8988T (cell line): ENCODE measurements at places on chromosomes 3 and 15.

DNA sequence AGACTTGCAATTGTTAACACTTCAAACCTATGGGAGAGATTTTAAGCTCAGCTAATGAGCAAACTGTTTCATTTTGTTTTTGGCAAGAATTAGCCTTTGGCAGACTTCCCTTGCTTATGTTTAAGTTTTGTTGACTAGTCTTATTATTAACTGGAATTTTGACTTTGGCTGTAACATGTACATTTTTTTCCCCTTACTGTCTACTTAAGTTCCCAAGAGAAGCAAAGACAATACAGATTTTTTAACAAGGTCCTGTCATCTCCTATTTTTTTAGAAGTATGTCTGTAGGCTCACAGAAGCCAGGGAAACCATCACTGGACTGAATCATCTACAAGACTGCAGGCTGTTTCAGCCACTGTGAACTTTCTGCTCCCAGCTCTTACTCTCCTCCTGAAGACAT lies 74.3 kb downstream of the DGKG start:
- no peak for DNase-seq

DNA sequence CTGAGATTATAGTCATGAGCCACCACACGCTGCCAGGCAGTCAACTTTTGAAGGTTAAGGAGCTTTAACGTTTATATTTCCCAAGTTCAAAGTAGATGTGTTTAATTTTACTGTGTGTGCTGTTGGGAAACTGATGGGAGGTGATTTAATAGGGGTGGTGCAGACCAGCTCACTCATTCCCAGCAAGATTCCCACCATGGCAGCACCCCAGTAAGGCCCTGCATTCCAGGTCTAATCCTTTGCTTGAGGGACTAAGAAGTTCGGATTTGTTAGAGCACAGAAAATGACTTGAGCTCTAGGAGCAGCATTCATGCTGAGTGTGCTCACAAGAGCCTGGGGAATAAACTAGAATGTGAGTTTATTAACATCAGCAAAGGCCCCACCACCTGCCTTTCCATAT lies 25.2 kb downstream of the TSEN2 start:
- no peak for DNase-seq

- DNase-seq = no peak
These were observed 5.6 kb downstream of the CHRNA3 start for GRCh38 chr15:78615151-78615589.

DNA sequence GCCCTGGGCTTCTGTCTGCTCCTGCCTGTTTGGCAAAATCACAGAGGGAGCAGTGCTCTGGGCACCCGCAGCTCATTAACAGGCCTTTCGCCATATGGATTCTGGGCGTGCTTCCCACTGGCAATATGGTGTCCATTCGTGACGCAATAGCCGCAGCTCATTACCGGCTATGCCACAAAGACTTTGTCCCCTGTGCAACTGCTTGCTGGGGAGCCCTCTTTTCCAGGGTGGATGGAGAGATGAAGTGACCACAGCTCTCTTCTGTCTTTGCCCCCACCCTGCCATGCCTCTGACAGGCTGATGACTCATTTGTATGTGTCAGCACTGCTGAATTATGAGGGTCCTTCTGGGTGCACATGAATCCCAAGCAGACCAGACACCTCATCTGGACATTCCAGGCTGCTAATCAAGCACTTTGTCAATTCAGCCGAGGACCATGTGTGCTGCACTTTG lies 214.3 kb upstream of the FEZF2 start:
- DNase-seq = peak; percentile 35

DNA sequence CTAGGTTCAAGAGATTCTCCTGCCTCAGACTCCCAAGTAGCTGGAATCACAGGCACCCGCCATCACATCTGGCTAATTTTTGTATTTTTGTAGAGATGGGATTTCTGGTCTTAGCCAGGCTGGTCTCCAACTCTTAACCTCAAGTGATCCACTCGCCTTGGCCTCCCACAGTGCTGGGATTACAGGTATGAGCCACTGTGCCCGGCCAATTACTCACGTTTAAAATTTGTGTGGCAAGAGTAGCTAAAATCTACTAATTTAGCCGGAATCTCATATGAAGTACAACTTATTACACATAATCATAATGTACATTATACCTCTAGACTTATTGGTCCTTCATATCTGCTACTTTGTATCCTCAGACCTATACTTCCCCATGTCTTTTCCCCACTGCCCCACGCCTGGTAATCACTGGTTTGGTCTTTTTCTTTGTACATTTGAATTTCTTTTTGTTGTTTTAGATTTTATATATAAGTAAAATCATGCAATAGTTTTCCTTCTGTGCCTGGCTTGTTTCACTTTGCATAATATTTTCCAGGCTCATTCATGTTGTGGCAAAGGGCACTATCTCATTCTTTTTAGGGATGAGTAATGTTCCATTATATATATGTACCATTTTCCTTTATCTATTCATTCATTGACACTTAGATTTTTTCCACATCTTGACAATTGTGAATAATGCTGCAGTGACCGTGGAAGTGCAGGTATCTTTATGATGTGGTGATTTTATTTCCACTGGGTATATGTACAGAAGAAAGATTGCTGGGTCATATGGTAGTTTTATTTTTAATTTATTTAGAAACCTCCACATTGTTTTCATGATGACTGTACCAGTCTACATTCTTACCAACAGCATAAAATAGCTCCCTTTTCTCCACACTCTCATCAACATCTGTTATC lies 605.0 kb upstream of the CBLB start:
- DNase-seq = no peak

- DNase-seq = no peak
These were observed 1053.0 kb downstream of the TUSC7 start for GRCh38 chr3:117762621-117763037.

DNA sequence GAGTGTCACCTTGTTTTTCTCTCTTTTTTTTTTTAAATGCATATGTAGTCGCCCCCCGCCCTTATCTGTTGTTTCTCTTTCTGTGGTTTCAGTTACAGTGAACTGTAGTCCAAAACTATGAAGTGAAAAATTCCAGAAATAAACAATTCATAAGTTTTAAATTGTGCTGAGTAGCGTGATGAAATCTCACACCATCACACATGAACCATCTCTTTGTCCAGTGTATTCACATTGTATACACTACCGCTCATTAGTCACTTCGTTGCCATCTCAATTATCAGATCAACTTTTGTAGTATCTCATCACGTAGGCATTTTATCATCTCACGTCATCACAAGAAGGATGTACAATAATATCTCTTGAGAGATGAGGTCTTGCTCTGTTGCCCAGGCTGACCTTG lies 62.5 kb upstream of the MLF1 start:
- no peak for DNase-seq

DNA sequence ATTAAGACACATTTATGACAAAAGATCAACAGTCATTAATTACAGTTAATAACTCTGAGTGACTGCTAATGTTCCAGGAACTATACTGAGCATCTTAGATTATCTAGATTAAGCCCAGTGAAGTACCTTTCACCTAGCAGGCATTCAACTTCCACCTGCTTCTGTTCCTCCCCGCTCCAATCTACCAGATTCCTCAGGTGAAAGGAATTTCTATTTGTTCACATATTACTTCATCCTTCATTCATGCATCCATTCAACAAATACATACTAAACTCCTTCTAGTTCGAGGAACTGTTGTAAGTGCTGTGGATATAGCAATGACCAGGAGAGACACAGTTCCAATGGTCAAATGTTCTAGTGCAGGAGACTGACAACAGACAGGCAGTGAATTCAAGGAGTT lies 139.3 kb downstream of the FILIP1L start:
- DNase-seq = no peak

DNA sequence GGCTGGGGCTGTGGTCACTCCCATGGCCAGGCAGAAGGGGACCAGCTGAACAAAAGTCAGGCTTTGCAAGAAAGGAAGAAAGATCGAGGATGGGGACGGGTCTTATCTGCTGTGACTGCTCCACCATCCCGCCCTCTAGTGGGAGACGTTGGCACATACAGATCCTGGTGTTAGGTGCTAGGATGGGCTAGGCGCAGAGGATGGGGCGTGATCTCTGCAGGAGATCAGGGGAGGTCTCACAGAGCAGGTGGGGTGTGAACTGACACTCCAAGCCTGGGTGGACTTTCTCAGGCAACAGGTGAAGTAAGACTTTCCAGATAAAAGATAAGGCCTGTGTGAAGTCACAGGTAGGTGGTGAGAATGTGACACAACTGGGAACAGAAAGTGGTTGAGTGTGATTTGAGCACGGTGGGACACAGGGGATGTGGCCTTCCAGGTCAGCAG lies 141.9 kb upstream of the SMAD3 start:
- no peak for DNase-seq

GRCh38 chr3:132790806-132791205 lies 68.6 kb upstream of the NPHP3 start:
- DNase-seq = no peak

DNA sequence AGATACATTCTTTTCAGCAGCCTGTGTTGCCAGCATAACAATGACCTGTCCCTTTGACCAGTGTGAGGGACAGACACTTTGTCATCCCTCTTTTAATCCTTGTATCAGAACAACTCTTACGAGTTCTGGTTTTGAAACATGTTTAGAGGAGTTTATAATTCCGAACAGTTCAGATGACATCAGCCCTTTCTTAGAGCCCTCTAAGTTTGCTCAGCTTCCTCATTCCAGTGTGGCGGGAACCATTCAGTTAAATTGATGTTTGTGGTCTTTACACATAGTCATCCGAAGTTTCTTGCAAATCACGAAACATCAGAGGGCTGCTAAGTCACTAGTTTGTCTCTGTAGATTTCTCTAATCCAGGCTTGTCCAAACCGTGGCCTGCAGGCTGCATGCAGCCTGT lies 102.5 kb downstream of the AKAP13 start:
- DNase-seq = no peak

- peak; percentile 86 for DNase-seq
These were observed 7.2 kb downstream of the CLCN2 start for GRCh38 chr3:184354121-184354728.

- no peak for DNase-seq
These were observed 437.8 kb downstream of the ZIC1 start for GRCh38 chr3:147846854-147847478.

DNA sequence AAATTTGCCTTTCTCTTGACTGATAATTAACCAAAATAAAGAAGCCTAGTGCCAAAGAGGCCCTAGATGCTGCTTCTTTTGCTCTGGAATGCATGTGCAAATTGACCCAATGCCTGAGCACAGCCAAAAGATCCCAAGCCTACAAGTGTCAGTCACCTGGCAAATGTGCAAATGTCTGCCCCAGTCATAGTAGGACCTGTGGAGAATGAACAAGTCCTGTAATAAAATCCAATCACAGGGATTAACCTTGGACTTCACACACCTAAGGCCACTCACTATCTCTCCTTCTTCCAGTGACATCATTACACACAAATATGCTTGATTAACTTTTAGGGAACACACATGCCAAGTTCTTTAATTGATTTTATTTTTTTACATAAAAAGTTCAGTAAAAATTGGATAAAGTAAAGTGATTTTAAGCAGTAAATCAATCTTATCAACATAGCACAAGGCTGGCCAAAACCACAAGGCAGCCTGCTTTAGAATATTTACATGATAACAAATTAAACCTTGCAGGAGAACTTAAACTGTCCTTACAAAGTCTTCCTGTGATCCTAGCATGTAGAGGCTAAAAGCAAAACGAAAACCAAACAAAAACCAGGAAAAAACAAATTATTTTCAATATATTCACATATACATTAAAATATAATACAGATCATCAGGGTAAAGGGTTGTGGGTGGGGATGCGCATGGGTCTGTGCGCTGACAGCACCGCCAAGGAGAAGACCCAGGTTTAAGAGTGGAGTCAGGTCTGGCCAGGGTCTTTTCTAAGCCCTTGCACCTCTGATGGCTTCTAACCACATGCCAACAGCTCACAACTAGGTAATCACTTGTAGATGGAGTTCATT lies 36.8 kb downstream of the NBEAL2 start:
- no peak for DNase-seq

GRCh38 chr3:42213417-42213816 lies 52.6 kb downstream of the CCK start:
- DNase-seq = no peak

DNA sequence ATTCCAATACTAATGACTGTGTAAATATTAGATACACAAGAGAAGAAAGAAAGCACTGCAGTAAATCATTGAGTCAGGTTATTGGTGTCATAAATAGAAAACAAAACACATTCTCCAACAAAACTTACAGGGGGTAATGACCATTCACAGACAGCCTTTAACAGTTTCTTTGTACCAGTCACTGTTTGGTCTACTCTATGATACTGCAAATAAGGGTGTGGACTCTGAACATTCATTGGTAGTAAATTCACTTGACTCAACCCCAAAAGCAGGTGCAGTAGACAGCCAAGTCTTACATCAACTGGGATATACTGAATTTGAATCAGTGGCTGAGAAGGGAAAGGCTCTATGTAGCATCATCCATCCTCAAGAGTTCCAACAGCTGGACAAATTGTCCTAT lies 463.5 kb downstream of the FOXP1 start:
- DNase-seq = no peak

GRCh38 chr15:85316244-85316934 lies 64.0 kb upstream of the AKAP13 start:
- no peak for DNase-seq

DNA sequence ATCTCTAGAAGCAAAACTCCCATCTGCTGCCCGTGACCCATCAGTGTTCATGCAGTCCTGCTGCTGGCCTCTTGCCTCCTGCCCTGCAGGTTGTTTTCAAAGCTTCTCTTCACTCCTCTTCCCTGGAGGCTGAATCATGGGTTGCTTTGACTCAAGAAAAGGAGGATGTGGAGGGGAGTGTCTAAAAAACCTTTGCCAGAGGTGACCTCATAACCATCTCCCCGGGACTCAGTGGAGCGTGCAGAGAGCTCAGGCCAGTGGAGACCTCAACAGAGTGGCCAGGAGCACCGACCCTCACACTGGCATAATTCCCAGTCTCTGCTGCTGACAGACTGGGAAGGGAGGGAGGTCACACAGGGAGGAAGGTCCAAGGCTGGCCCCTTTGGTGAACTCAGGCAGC lies 60.9 kb upstream of the ITGA11 start:
- DNase-seq = no peak

- no peak for DNase-seq
These were observed 267.0 kb downstream of the PLCL2 start for GRCh38 chr3:17151598-17152373.

DNA sequence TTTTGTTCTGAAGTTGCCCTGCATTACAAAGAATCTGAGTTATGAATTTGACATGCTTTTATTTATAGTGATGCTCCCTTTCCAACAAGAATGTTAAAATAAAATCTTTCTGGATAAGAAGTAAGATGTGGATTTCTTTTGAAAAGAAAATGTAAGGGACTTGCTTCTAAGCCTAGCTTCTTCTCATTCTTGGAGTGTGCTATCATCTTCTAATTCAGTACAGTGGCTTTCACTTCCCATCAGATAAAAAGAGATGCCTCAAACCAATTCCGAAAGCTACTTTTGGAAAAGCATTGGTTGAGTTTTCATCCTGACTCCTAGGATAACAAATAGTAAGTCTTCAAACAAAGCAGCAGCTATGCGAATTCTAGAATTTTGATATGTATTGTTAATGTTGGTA lies 197.0 kb upstream of the ZPLD1 start:
- DNase-seq = no peak

GRCh38 chr3:59127071-59127470 lies 77.2 kb upstream of the CFAP20DC start:
- no peak for DNase-seq
